ENCODE measurements at places on chromosomes 3 and 15. TPM values are rescaled to one million over a fixed set of nuclear protein-coding genes. Genes with fewer than 3 reads are reported as not detected.

SPINK8 gene
- not detected for total RNA-seq

EFHB gene
- total RNA-seq: 1.6 TPM

SMCO1 gene
- total RNA-seq: 130 TPM

STXBP5L gene
- total RNA-seq: not detected

CYP1A2 gene
- total RNA-seq: not detected

COL6A5 gene
- not detected for total RNA-seq

CHST13 gene
- total RNA-seq: 0.31 TPM

SLC35G2 gene
- total RNA-seq: 3.5 TPM

SSR3 gene
- 171 TPM for total RNA-seq

LTF gene
- 2.7 TPM for total RNA-seq

COLQ gene
- total RNA-seq: 11.0 TPM

CPEB1 gene
- total RNA-seq: 2.4 TPM

DAZL gene
- total RNA-seq: not detected

NR1I2 gene
- not detected for total RNA-seq

SHQ1 gene
- 23.3 TPM for total RNA-seq

PML gene
- 30.9 TPM for total RNA-seq

TLR9 gene
- 0.12 TPM for total RNA-seq

GRAMD2A gene
- total RNA-seq: not detected

TMEM108 gene
- 0.14 TPM for total RNA-seq

TMEM45A gene
- 2.5 TPM for total RNA-seq

AVEN gene
- 20.1 TPM for total RNA-seq

CELSR3 gene
- total RNA-seq: 0.19 TPM

DNAJA4 gene
- total RNA-seq: 94.6 TPM

RAB6B gene
- total RNA-seq: 56.1 TPM

GPR62 gene
- total RNA-seq: 0.21 TPM

CCDC80 gene
- total RNA-seq: 82.7 TPM

GOLGA6A gene
- not detected for total RNA-seq

EPHB3 gene
- total RNA-seq: 3.6 TPM

Measured in heart left ventricle (tissue), 16 donors.